ENCODE measurements at places on chromosomes 12 and 14. TPM values are rescaled to one million over a fixed set of nuclear protein-coding genes. Genes with fewer than 3 reads are reported as not detected.

Gene OR6C2
- total RNA-seq = not detected

Gene PTPN21
- total RNA-seq = not detected

Gene HOXC12
- total RNA-seq = not detected

Gene CCDC184
- 1.3 TPM for total RNA-seq

Gene KCNH5
- not detected for total RNA-seq

Gene PTPRO
- 1.7 TPM for total RNA-seq

Gene KRT85
- not detected for total RNA-seq

DNA sequence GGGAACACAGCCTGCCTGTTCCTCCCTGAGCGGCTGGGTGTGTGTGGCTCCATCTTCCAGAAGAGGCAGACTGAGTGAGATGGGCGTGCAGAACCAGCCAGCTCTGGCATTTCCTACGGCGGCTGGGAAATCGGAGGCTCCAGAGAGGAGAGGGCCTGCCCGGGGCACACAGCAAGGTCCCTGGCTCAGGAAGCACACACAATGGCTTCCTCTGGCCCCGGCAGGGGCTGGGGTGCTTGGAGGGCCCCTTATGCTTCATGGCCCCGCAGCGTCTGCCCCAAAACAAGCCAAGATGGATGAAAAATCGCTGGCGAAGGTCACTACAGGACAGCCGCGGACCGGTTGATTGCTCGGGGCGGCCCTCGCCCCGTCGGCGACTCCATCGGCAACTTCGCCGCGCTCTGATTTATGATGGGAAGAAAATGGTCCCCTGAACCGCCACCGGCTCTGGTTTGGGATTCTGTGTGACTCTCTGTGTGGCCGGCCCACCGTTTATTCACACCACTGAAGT lies 191.5 kb upstream of the C14orf180 start:
- DNase-seq = no peak

DNA sequence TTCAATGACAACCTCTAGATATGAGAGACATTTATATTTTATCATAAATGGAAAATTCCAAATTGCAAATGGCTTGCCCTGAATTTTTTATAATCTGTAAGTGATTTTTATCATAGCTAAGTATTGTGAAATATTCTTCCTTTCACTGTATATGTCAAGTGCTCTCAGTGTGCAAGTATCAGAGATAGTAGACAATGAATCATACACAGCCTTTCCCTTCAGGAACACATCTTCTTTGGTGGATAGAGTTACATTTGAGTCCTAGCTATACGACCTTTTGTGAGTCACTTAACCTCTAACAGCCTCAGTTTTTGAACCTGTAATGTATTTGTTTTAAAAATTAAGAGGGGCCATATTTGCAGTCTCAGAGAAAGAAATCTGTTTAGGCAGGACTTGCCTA lies 350.7 kb upstream of the SEL1L start:
- DNase-seq = no peak

DNA sequence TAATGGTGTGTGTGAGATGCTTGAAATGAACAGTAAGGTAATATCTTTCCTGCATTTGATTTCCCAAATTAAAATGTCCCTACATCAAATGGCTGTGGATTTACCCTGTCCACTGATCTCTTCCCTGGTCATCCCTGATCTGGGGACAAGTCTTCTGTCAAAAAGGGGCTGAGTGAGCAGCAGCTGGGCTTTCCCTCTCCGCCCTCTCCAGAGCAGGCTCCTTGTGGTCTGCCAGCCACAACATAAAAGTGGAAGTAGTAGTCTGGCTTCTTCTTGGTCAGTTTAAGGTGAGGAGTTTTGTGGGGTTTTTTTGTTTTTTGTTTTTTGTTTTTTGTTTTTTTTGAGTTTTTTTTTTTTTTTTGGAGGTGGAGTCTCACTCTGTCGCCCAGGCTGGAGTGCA lies 25.2 kb upstream of the PLXNC1 start:
- DNase-seq = no peak

DNA sequence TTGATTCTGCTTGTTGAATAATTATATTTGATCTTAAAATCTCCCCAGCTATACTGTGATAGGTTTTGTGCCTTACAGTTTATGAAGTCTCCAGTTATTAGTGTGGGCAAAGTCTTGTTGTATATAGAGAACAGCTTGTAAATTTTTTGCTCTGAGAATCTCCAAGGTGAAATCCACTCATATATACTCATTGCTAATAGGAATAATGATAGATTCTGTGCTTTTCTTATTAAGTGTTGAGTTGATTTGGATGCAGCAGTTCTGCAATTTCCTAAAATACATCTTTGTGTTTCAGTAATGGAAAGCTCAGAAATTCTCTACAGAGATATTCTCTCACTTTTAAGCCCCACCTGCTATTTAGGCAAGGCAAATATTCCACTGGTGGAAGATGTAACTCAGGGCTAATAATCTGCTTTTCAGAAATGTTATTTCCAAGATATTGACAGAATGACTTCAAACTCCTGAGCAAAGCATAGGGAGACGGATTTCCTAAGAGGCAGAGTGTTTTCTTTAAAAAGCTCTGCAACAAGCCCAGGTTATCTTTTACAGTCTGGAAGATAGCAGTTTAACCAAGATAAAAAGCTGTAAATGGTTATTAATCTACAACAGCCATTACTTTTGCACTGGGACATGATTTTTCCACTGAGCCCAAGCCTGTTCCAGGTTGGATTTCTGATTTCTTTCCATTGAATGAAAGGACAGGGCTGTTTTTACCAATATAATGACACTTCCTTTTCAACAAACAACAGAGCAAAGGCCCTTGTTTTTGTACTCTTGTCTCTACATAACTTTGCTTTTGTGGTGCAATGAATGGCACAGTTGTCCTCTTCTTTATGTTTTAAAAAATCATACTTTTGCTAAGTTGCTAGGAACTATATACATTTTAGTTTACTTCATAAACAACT lies 239.9 kb upstream of the ATP2B1 start:
- DNase-seq = no peak

DNA sequence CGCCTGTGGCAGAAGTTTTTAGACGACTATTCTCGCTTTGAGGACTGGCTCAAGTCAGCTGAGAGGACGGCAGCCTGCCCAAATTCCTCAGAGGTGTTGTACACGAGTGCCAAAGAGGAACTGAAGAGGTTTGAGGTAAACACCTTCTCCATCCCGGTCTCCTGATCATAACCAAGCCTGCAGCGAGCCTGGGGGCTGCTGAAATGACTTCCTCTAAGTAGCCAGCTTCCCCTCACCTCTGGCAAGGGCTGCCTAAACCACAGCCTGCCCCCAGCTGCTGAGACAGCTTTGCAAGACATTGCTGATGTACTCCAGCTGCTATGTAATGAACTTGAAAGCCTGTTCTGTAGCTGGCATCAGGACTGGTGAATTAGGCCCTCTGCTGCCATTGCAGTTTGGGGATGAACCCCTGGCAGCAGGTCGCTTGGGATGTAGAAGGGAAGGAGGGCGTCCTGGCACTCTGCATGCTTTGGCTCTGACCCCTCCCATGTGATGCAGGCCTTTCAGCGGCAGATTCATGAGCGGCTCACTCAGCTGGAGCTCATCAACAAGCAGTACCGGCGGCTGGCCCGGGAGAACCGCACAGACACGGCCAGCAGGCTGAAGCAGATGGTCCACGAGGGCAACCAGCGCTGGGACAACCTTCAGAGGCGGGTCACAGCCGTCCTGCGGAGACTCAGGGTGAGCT lies 84.6 kb downstream of the ESR2 start:
- no peak for DNase-seq

- no peak for DNase-seq
These were observed 10.1 kb downstream of the MCRS1 start for GRCh38 chr12:49557917-49558215.

GRCh38 chr14:90522571-90523191 lies 125.9 kb downstream of the CALM1 start:
- no peak for DNase-seq

GRCh38 chr14:28671425-28671824 lies 95.2 kb upstream of the FOXG1 start:
- no peak for DNase-seq

DNA sequence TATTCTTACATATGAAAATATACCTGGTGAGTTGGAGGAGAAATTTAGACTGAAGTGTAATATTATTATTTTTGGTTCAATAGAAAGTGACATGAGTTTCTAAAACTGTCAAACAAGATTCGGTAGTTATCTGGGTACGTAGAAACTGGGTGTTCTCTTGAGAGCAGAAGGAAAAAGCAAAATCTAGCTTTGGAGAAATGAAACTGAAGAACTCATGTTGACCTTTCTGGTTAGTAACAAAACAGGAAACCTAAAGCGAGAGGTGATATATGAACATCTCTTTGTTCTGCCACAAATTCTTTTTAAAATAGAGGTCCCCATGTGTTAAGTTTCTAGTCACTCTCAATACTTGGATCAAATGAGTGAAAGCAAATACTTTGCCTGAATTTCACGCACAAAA lies 401.7 kb downstream of the TRHDE start:
- no peak for DNase-seq

- DNase-seq = no peak
These were observed 76.5 kb downstream of the SPRING1 start for GRCh38 chr12:116661341-116661740.

GRCh38 chr12:19227880-19228210 lies 98.3 kb downstream of the PLEKHA5 start:
- DNase-seq = no peak

DNA sequence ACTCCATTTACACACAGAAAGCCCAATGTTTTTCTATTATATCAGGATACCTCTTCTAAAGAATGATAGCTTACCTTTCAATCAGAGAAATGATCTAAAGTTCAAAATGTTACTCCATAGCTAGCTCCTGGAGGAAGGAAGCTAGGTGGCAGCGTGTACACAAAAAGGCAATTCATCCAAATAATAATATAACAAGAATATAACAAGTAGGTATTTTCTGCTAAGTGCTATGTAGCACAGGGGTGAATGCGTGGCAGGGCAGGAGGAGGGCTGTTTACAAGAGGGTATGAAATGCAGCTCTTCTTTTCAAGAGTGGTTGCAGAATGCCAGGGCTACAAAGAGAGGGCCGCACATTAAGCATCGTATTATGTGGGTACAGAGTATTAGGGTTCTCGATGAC lies 663 bp upstream of the SNAPC1 start:
- DNase-seq = no peak

DNA sequence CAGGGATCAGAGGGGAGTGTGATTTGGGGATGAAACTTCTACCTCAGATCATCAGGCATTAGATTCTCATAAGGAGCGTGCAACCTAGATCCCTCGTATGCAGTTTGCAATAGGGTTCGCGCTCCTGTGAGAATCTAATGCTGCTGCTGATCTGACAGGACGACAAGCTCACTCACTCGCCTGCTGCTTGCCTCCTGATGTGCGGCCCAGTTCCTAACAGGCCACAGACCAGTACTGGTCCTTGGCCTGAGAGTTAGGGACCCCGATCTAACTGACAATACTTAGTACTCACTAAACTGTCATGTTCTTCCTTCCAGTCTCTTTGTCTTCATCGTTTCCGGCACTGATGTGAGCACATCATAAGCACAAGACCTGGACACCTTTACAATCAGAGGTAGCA lies 5.3 kb upstream of the RPLP0 start:
- DNase-seq = no peak

DNA sequence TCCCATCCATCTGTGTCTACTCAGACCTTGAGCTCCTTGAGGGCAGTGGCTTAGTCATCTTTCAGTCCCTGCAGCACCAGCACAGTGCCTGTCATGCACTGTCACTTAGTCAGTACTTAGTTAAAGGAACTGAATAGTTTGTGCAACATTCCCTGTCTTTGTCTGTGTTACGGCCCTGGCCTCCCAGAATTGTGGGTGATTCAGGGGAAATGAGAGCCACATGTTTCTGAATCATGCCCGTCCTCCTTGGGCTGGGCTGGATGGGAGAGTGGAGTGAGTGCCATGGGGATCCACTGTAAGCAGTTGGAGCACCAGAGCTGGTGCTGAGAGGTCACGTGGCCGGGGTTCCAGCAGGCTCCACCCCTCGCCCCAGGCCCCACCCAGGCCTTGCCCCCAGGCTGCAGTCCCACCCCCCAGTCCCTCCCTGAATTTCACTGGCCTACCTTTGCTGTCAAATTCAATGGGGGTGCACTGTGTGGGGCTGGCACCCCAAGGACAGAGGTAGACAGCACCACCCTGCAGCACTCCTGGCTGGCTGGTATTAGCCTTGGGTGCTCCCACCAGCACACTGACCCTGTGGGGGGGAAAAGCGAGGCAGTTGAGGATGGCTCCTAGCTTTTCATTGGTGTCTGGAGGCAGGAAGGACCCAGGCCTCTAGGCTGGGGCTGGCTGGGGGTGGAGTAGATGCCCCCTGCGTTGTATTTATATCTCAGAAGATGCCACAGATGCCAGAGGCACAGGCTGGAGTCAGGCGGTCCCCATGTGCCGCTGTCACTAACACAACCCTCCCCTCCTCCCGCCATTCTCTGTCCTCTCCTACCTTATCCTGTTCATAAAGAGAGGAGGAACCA lies 7.5 kb downstream of the ITGA5 start:
- peak; percentile 66 for DNase-seq

DNA sequence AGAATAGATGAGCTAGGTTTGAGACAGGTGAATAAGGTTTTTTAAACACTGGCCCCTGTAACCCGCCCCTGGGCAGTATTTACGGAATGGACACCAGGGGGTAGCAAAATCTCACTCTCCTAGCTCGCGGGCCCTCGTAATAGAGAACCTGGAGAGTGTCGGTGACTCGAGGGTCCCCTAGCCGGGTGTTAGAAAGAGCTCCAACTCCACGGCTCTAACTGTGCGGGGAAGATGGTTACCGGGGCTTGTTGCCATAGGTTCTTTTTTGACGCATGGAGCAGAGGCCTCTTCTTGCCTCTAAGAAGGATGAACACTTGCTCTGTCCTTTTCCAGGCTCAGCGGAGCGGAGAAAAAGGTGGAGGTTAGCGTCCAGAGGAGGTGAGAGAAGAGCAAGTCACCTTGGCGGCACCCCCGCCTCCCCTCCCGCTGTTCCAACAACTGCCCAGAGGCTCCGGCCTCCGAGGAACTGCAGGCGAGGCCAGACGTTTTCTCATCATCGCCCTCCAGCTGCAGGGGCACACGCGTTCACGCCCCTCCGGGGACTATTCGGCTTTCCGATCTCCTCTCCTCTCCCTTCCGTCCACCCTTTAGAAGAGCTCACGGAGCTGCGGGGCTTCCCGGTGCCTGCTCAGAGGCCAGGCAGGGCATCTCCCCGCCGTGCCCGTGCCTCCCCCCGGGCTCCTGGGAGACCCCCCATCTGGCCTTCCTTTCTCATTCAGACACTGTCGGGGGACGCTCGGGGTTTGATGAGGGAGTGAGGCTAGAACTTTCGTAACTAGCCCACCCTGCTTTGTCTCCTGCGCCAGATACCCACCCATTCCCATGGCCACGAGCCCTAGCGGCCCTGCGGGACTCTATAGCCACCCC lies 1.4 kb upstream of the ARHGEF40 start:
- DNase-seq = peak; percentile 66

DNA sequence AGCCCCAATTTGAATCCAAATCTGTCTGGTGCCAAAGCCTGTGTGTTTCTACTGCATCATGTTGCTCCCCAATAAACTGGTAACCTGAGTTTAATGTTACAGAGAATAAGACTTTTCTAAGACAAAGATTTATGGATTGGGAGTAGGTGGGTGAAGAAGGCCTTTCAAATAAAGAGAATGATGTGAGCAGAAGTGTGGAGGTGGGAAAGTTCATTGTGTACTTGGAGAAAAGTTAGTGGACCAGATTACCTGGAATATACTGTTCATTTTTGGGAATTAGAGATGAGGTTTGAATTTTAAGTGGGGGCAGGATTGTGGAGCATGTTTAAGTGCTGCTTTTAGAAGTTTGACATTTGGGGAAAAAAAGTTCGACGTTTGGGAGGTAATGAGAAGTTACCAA lies 3.1 kb downstream of the FRS2 start:
- DNase-seq = no peak

GRCh38 chr12:112938751-112939150 lies 477 bp downstream of the OAS3 start:
- DNase-seq = no peak
